ENCODE measurements at places on chromosomes 16 and 17.

DNA sequence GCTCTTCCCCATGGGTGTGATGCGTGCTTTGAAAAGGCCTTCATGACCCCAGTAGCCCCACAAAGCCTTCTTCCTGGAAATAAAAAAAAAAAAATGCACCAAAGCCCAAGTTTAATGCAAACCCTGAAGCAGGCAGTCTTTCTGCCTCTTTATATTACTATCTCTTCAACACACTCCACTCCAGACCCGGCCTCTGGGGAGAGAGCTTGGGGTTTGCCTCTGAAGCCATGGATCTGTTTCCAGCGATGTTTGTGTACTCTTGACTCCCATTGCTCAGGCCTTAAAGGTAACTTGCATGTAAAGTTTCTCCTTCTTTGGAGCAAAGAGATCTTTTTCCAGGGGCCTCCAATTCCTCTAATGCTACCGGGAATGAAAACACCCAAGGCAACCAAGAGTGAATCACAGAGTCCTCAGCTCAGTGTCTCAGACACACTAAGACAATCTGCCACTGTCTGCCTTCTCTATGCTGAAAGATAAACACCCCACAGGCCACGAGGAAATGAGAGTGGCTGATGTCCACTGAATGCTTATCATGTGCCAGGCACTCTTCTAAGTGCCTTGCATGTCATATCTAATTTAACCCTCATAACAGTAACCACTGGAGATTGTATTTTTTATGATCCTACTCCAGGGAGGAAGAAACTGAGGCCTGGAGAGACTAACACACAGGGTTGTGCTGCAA, 56.4 kb upstream of the AKTIP start:
- no peak for DNase-seq

- DNase-seq, result no peak
These were observed 1.2 kb downstream of the HOXB1 start for GRCh38 chr17:48529683-48530009.

DNA sequence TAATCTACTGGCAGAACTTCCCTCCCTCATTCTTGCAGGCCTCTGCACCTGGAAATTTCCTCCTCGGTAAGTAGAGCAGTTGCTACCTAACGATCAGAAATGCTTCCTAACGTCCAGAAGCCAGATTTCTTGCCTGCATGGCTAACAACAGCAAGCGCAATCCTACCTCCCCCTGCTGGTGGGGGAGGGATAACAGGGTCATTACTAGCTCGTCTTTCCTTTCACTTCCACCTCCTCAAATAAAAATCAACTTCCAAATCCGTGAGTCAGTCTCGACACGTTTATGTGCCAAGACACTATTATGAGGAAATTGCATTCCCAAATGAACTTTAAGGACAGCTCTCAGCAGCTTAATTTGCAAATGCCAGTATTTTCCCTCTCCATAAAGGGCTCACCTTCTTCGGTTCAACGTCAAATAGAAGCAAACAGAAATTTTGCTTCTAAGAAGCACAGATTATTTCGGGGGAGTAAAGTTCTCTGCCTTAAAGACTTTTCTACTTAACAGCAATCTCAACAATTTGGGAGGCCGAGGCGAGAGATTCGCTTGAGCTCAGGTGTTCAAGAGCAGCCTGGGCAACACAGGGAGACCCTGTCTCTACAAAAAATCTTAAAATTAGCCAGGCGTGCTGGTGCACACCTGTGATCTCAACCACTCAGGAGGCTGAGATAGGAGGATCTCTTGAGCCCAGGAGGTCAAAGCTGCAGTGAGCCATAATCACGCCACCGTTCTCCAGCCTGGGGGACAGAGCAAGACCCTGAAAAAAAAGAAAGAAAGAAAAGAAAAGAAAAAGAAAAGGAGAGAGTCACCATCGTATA, 188.6 kb upstream of the PSMD7 start:
- DNase-seq, result peak; percentile 81

GRCh38 chr16:69107316-69107962, 2.0 kb downstream of the HAS3 start:
- DNase-seq, result no peak

- DNase-seq, result no peak
These were observed 107.6 kb downstream of the TTC19 start for GRCh38 chr17:16107165-16107770.

DNA sequence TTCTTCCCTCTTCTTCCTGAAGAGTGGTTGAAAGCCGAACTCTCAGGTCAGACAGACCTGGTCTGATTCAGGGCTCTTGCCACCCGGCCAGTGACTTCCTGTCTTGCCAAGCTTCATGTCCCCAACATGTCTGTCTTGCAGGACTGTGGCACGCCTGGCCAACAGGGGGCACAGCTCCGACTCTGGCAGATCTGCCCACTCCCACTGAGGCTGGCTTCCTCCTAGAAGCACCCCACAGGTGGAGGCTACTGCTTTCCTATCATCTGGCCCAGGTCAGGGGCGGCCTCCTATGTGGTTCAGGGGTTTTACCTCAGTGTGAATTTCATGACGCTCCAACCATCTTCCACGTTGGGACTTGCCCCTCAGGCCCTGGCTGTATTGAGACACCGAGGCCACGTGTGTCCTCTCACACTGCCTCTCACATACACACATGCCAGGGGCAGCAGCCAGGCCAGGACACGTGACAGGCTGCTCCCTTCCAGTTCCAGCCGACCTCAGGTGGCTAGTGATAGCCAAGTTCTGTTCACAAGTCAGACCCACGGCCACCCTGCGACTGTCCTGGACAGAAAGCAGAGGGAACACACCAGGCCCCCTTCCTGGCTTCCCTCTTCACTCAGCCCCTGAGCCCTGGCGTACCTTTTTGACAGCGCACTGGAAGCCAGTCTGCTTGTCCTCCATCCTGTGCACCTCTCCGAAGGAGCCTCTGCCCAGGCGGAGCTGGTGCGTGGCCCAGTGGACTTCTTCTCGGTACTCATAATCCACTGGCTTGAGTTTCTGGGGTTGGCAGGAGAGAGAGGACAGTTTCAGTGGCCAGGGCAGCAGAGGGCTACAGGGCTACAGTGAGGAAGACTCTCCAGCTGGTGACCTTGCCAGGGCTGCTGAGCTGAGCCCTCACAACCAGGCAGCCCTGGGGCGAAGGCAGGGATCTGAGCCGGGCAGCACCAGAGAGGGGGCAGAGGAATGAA, 22.6 kb upstream of the SPATA32 start:
- DNase-seq, result peak; percentile 52

- DNase-seq, result no peak
These were observed 992 bp upstream of the CACNG4 start for GRCh38 chr17:66963521-66963908.

- no peak for DNase-seq
These were observed 150.5 kb downstream of the NPIPB5 start for GRCh38 chr16:22661161-22661647.

DNA sequence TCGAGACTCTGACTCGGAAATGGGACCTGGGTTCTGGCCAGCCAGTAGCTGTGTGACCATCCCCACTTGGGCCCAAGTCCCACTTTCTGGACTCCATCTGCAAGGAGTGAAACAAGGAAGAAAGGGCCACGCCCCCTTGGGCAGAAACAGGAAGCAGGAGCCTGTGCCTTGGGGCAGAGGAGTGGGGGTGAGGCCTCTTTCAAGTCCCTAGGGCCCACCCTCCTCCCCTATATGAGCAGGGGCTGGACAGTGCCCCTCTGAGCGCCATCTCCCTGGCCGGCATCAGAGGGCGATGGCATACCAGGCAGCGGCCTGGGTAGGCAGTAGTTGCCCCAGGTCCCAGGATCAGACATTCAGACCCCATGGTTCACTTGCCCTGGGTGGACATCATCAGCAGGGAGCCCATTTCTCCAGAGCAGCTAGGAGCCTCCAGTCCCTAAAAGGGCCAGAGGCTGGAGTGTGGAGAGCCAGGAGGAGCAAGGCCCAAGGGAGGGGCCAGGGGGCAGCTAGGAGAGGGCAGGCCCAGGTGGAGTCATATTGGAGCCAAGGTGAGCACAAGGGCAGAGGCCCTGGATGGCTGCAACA, 7.1 kb downstream of the BCAR1 start:
- DNase-seq, result no peak

DNA sequence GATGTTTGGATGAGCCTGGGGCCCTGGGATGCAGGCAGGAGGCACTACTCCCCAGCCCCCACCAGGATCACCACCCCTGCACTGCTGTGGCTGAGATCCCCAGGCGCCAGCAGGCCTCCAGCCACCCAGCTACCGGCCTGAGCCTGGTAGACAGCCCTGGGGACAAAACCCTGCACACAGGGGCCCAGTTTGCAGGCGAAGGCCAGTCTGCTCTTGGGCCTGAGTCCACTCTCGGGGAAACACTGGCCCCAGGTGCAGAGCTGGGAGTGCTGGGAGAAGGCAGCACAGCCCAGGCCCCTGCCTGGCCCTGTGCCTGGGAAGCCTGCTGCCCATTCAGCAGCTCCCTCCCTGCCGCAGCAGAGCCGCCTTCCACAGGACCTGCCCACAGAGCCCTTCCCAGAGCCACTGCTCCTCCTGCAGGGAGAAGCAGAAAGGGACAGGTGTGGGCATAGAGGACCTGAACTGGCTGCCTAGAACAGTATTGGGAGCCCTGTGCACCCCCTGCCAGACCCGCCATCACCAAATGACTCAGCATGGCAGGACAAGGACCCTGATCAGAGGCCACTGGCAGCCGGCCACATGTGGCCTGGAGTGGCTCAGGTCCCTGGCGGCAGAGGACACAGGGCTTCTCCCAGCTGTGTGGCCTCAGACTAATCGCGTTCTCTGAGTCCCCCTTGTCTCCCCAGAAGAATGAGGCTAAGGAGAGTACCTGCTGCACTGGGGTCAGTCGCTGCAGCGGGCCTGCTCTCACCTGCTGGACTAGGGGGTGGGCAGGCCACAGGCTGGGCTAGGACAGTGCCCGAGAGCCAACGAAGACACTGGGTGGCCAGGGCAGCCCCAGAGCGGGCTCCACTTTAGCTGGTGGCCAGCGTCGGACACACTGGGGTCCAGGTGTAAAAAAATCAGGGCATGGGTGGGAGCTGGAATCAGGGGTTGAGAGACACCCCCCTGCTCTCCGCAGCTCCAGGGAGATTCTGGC, 10.7 kb downstream of the MSRB1 start:
- no peak for DNase-seq

DNA sequence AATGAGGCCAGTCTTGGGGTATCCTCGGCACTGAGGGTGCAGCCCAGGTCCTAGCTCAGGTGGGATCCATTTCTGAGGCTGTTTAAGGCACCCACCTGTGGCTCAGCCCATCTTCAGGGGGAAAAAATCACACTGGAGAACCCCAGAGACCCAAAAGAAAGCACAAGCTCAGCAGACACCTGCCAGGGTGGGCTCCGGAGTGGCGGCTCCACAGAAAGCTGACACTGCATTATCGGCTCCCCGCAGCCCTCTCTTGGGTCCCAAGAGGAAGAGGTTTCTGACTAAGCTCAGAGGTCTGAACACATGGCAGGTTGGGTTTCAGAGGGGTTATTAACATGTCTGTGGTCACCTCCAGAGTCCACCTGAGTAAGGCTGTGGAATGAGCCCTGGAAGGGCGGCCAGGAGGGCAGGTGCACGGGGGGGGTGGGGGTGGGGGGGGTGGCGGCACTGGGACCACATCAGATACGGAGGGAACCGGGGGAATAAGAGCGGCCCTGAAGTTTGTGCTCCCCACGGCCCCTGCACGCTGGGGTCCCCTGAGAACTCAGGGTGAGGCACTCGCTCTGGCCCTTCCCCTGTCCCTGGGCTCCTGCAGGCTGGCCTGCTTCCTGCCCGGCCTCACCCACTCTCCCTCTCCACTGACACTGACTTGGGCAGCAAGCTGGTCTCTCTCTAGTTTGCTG, 79.5 kb downstream of the TIMM22 start:
- DNase-seq, result no peak

- no peak for DNase-seq
These were observed 27.4 kb upstream of the C1QL1 start for GRCh38 chr17:44995436-44996001.

- DNase-seq, result no peak
These were observed 432.6 kb downstream of the TOX3 start for GRCh38 chr16:52114379-52114778.

DNA sequence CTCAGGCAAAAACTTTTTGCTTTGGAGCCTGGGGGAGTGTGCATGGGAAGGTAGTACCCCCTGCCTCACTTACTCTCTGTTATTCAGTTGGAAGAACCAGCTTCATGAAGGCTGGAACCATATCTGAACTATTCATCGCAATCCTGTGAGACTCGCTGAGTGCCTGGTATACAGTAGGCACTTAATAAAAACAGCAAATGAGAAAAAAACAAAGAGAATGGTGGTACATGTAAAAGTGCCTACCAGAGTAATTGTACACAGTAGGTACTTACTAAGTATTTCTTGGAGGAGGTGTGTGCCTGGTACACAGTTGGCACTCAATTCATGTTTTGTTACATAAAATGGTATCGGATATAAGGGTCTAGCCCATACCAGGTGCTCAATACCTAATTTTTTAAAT, 75.2 kb downstream of the MYH11 start:
- DNase-seq, result no peak

DNA sequence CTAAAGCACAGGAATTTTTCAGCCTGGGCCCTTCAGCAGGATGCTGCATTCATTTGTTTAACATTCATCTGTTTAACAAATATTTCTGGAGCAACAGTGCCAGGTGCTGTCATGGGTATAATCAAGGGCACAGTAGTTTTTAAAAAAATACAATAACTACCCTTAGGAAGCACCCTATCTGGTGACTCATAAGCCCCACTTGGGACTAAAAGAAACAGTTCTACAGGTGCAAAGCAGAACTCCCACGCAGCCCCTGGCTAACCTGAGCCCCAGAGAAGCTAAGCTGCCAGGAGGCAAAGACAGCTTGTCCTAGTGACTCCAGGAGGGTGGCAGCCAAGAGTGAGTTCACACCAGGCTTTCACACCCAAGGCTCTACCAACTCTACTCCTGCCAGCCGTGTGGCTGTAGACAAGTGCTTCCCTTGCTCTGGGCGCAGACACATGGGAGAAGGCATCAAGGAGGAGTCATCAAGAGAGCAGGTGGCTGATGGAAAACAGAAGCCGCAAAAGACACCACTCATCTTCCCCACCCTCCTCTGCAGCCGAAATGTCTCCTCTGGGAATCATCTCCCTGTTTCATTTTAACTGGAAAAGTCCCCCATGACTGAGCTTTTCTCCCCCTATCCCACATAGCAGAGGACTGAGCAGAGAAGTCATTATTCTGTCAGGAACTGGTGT, 14.4 kb downstream of the CUEDC1 start:
- no peak for DNase-seq

DNA sequence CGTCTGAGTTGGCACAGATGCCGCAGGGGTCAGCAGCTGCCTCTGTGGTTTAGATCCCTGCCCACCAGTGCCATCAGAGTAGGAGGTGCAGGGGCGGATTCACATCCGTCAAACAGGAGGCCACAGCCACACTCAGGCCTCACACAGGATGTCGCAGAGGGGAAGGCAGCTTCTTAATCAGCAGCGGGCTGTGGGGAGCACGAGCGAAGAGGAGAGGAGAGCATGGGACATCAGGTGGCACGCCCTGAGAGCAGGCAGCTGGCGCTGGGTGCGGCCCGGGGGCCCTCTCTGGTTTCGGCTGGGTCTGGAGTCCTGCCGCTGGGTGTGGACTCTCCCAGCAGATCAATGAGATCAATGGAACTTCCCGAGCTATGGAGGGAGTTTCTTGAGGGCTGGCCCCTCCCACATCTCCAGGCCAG, 9.6 kb downstream of the LLGL2 start:
- no peak for DNase-seq

DNA sequence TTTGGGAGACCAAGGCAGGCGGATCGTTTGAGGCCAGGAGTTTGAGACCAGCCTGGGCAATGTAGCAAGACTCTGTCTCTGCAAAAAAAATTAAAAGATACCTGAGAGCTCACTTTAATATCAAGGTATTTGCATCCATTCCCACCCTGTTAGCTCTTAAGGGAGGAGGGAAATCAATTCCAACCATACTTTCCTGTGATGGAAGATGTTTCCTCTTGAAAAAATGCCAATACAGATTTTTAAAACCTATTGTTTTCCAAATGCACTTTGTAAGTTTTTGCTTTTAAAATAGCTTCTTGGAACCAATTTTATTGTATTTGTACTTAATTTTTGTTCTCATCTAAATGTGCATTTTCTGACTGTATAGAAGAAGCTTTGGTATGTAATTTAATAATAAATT, 49.2 kb downstream of the GOSR1 start:
- DNase-seq, result no peak
